ENCODE measurements at places on chromosomes 2 and 18.

DNA sequence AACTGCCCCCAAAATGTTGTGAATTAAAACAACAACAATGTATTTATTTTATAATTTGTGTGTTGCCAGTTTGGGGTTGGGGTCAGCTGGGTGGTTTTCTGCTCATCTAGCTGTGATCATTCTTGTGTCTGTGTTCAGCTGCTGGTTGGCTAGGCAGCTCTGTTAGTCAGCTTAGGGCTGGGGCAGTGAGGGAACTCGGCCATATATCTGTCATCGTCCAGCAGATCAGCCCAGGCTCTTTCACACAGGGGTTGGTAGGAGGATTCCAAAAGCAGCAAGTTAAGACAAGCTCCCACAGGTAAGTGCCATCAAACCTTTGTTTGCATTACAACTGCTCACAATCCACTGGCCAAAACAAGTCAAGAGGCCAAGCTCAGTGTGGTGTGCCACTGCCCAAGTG lies 121.5 kb downstream of the LPIN1 start:
- no peaks in the 10 kb centered on the region for H3K27me3 ChIP-seq
- H3K4me3 ChIP-seq = no peak overlapping the region
- no peak for DNase-seq
- peaks cover 17% of the 10 kb centered on the region for H3K4me1 ChIP-seq
- H3K36me3 ChIP-seq = no peaks in the 10 kb centered on the region

DNA sequence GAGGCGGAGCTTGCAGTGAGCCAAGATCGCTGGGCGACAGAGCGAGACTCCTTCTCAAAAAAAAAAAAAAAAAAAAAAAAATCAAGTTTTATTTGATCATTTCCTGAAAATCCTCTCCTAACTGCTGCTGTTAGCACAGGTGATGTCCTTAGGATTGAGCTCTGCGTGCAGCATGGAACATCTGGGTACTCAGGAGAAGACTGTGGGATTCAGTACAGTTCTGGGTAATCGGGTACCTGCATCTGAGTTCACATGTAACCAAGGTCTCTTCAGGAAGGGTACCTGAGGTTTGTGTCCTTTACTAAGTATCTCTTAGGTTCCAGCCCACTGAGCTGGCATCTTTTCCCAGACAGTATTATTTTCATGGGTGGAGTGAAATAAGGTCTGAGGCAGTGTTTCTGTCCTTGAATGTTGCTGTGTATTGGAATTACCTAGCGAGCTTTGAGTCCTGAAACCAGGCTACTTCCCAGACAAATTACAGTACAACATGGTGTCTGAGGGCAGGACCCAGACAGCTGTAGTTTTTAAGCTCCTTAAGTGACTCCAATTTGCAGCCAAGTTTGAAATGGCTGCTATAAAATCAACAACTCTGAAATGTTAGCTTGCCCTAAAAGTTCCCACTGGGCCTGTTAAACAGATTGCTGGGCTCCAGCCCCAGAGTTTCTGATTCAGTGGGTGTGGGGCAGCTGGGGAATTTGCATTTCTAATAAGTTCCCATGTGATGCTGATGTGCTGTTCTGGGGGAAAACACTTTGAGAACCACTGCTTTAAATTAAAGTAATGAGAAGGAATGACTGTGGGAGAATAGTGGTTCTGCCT lies 120.5 kb downstream of the PMAIP1 start:
- no peaks in the 10 kb centered on the region for H3K27me3 ChIP-seq
- no peak overlapping the region for H3K4me3 ChIP-seq
- H3K4me1 ChIP-seq = no peaks in the 10 kb centered on the region

- H3K27me3 ChIP-seq = no peaks in the 10 kb centered on the region
- H3K4me1 ChIP-seq = peaks cover 3% of the 10 kb centered on the region
- H3K36me3 ChIP-seq = no peaks in the 10 kb centered on the region
- H3K27ac ChIP-seq = no peak overlapping the region
- H3K4me3 ChIP-seq = no peak overlapping the region
- no peak for DNase-seq
Observed at GRCh38 chr18:34866739-34867138, 156.6 kb downstream of the DTNA start.

GRCh38 chr2:63571291-63571690 lies 17.0 kb downstream of the WDPCP start:
- peaks cover 41% of the 10 kb centered on the region for H3K36me3 ChIP-seq
- peaks cover 7% of the 10 kb centered on the region for H3K4me1 ChIP-seq
- H3K27me3 ChIP-seq = no peaks in the 10 kb centered on the region

DNA sequence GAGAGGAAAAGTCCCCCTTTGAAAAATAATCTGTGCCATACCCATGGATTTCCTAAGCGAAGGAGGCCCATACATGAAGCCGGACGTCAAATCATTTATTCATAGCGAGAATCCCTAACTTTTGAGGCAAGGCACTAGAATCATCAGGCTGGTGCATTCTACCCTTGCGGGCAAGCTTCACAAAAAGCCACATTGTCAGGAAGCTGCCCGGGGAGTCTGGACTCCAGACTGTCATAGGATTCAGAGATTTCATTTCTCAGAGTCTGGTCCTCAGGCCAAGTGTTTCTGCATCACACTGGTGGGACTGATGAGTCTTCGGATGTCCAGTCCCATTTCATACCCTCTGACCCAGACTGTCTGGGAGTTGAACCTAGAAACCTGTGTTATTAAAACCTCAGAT lies 8.9 kb downstream of the SLC9A4 start:
- no peak for DNase-seq
- no peak overlapping the region for H3K27ac ChIP-seq
- peaks cover 6% of the 10 kb centered on the region for H3K27me3 ChIP-seq
- H3K36me3 ChIP-seq = no peaks in the 10 kb centered on the region

- peaks cover 22% of the 10 kb centered on the region for H3K27me3 ChIP-seq
- DNase-seq = no peak
Observed at GRCh38 chr2:176589825-176590440, 320.7 kb downstream of the MTX2 start.

GRCh38 chr2:2877427-2877826 lies 500.2 kb downstream of the EIPR1 start:
- H3K27ac ChIP-seq = peak overlapping the region; percentile 83
- H3K4me1 ChIP-seq = peaks cover 21% of the 10 kb centered on the region
- H3K27me3 ChIP-seq = no peaks in the 10 kb centered on the region
- no peak overlapping the region for H3K4me3 ChIP-seq
- H3K36me3 ChIP-seq = no peaks in the 10 kb centered on the region

DNA sequence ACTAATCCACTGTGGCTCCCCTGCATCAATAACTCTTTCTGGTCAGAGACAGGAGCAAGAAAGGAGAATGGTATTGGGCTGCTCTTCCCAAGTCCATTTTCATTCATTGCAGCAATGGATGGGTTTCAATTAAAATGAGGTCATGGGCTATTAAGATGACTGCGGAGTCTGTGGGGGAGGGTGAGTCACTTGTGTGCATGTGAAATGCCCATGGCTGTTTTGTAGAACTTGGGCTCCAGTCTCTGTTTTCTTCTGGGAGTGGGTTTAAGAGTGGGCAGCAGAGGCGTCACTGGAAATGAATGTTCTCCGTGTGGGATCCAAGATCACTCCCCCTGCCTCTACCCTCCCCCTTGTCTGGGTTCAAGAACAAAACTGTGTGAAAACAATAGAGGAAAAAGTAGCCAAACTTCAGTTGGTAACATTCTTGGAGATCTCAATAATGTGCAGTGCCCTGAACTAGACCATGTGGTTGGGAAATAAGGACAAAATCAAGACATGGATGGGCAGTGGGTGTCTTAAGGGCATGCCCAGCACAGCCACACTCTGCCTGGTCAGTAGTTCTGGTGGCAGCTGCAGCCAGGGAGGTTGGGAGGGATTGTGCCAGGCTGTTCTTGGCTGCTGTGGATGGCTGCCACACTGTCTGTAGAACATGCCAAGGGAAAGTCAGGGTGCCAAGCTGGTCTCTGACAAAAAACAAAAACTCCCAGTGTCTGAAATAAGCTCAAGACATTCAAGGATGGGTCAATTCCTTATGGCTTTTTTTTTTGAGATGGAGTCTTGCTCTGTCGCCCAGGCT lies 68.2 kb upstream of the CXCR4 start:
- peaks cover 3% of the 10 kb centered on the region for H3K27me3 ChIP-seq
- no peaks in the 10 kb centered on the region for H3K36me3 ChIP-seq
- DNase-seq = no peak
- no peaks in the 10 kb centered on the region for H3K4me1 ChIP-seq
- no peak overlapping the region for H3K27ac ChIP-seq

- no peaks in the 10 kb centered on the region for H3K27me3 ChIP-seq
- H3K4me3 ChIP-seq = no peak overlapping the region
- H3K36me3 ChIP-seq = no peaks in the 10 kb centered on the region
- no peak overlapping the region for H3K27ac ChIP-seq
- no peak for DNase-seq
- peaks cover 5% of the 10 kb centered on the region for H3K4me1 ChIP-seq
Observed at GRCh38 chr2:60148716-60149115, 404.7 kb downstream of the BCL11A start.

DNA sequence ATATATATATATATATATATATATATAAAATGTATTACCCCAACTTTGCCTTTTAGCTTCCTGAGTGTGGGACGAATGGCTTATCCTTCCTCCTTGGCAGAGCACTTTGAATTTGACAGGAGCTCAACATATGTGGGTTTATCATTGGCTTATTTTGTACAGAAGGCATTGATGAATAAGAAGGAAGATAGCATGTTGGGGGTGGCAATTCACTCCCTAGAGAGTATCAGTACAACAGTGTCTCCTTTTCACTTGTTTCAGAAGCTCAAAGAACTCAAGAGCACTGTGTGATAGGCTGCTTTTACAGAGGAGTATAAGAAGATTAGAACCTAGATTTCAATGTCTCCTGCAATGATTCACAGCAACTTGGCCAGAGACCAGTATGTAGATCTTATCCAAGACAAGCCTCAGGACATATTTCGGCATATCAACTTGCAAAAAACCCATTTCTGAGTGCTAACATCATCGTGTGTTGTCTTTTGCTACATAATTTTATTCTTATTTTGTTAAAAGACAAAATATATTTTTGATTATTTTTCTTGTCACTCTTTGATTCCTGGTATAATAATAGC lies 345.8 kb downstream of the SOCS6 start:
- H3K27ac ChIP-seq = no peak overlapping the region
- no peaks in the 10 kb centered on the region for H3K4me1 ChIP-seq
- H3K27me3 ChIP-seq = peaks cover 4% of the 10 kb centered on the region
- no peak overlapping the region for H3K4me3 ChIP-seq

GRCh38 chr2:32884346-32884745 lies 62.4 kb upstream of the LTBP1 start:
- no peak overlapping the region for H3K4me3 ChIP-seq
- DNase-seq = no peak
- no peaks in the 10 kb centered on the region for H3K27me3 ChIP-seq
- peaks cover 11% of the 10 kb centered on the region for H3K4me1 ChIP-seq
- H3K27ac ChIP-seq = no peak overlapping the region

GRCh38 chr18:3060667-3061580 lies 48.0 kb upstream of the LPIN2 start:
- H3K4me3 ChIP-seq = no peak overlapping the region
- no peaks in the 10 kb centered on the region for H3K36me3 ChIP-seq
- DNase-seq = no peak
- H3K4me1 ChIP-seq = peaks cover 15% of the 10 kb centered on the region
- peak overlapping the region; percentile 34 for H3K27ac ChIP-seq
- H3K27me3 ChIP-seq = no peaks in the 10 kb centered on the region

DNA sequence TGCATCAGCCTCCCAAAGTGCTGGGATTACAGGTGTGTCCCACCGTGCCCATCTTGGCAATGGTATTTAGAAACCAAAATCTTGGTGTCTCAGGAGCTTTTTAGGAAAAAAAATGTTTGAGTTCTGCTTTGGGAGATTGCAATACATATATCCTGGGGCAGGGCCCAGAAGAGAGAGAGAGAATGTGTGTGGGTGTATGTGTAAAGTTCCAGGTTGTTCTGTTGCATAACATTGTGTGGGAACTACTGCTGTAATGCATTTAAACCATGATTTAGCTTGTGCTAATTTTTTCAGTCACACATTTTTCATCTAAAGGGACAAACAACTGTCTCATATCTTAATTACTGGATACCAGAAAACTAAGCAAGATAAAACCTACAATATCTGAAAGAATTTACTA lies 70.8 kb upstream of the NABP1 start:
- no peaks in the 10 kb centered on the region for H3K27me3 ChIP-seq
- no peak overlapping the region for H3K4me3 ChIP-seq
- peaks cover 1% of the 10 kb centered on the region for H3K4me1 ChIP-seq
- no peaks in the 10 kb centered on the region for H3K36me3 ChIP-seq

DNA sequence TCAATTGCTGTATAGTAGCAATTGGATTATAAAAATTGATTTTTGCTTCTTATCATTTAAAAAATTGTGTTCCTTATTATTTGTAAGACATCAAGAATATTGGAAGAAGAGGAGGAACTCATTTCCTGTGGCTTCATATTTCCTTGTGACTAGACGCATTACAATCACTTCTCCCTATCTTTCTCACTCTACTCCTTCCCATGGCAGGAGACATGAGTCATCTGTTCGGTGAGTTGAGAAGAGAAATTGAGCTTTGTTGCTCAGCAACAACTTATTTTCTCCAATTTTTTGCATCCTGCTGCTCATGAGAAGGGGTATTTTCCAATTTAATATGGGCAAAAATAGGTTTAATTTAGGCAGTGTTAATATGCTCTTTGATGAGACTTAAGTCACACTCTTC lies 1783.9 kb downstream of the SUCLG1 start:
- no peak for DNase-seq
- H3K27me3 ChIP-seq = no peaks in the 10 kb centered on the region
- no peak overlapping the region for H3K4me3 ChIP-seq
- H3K4me1 ChIP-seq = no peaks in the 10 kb centered on the region
- no peaks in the 10 kb centered on the region for H3K36me3 ChIP-seq

- peaks cover 5% of the 10 kb centered on the region for H3K4me1 ChIP-seq
- H3K27ac ChIP-seq = no peak overlapping the region
- no peaks in the 10 kb centered on the region for H3K27me3 ChIP-seq
- no peaks in the 10 kb centered on the region for H3K36me3 ChIP-seq
Observed at GRCh38 chr18:9961041-9961440, 47.2 kb downstream of the VAPA start.

DNA sequence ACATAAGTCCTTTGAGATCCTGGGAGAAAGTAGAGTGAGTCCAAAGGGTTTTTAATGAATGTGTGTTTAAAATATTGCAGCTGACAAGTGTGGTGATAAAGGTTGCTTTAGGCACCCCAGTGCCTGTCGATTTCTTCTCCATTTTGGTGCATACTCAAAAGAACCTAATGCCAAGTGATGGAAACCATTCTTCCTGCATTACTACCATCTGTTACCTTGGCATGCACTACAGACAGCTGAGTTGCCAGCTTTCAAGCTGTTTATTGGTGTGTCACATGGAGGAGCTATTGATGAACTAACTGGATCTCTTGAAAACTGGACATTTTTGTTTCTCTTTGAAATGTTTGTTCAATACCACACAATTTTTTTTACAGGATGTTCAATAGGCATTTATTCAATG lies 350.0 kb downstream of the AKAIN1 start:
- no peak for DNase-seq
- H3K27me3 ChIP-seq = peaks cover 3% of the 10 kb centered on the region
- H3K27ac ChIP-seq = no peak overlapping the region
- no peak overlapping the region for H3K4me3 ChIP-seq
- no peaks in the 10 kb centered on the region for H3K4me1 ChIP-seq
- no peaks in the 10 kb centered on the region for H3K36me3 ChIP-seq

GRCh38 chr2:2950403-2950952 lies 427.1 kb downstream of the EIPR1 start:
- DNase-seq = no peak
- no peak overlapping the region for H3K27ac ChIP-seq
- H3K4me1 ChIP-seq = no peaks in the 10 kb centered on the region
